DMS53 (cell line): ENCODE measurements at places on chromosomes 7 and 10.
A peak's percentile ranks its signal among the peaks of the same experiment; 100 is the strongest.

GRCh38 chr7:2373124-2373556 is 18.5 kb downstream of the EIF3B start:
- DNase-seq = no peak

GRCh38 chr7:128041203-128041602 is 10.0 kb upstream of the LRRC4 start:
- DNase-seq = no peak

GRCh38 chr10:78853864-78854263 is 214.9 kb upstream of the ZMIZ1 start:
- peak; percentile 22 for DNase-seq

DNA sequence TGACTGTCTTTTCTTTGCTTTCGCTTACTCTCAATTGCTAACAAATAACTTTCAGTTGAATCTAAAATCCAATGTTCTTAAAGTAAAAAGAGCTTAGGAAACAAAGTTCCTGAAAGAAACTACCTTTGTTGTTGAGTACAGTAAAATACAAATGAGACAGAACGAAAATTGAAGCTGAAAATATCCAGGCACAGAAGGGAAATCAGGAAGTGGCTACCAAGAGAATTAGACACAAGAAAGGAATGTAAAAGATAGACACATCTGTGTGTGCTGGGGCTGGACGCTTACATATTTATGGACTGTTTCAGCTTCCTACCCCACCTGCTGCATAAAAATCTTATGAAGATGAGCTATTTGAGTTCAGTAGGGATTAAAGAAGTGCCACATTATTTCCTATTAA is 161.7 kb upstream of the PLXDC2 start:
- no peak for DNase-seq

DNA sequence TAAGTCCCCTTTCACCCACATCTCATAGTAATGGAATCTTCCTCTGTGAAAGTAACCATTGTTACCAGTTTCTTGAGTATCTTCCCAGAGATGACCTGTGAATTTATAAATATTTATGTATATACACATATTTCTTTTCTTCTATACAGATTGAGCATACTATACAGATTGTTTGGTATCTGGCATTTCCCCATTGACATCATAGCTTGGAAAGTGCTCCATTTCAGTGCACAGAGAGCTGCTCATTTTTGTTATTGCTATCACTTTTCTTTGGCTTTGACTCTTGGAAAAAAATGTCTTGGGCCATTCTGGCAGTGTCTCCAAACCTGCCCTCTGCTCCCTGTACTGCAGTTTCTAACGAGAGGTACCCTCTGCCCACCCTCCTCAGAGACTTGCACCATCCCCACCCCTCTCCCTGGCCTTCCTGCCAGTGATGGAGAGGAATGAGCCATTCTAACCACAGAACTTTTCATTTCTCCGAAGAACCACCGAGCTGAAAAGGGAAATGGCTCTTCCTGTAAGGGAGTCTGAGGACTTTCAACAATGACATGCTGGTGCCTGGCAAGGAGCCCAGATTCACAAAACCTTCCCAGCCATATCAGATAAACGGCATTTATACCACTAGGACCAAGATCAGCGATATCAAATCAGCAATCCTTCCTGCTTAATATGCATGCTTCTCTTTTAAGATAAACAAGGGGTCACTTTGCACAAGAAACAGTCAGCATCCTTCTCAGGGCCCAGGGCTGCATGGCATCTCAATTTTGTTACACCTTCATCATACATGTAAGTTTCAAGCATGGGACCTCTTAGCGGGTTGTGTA is 19.7 kb upstream of the CCSER2 start:
- peak; percentile 35 for DNase-seq

GRCh38 chr7:11690395-11690794 is 141.6 kb downstream of the THSD7A start:
- DNase-seq = no peak

DNA sequence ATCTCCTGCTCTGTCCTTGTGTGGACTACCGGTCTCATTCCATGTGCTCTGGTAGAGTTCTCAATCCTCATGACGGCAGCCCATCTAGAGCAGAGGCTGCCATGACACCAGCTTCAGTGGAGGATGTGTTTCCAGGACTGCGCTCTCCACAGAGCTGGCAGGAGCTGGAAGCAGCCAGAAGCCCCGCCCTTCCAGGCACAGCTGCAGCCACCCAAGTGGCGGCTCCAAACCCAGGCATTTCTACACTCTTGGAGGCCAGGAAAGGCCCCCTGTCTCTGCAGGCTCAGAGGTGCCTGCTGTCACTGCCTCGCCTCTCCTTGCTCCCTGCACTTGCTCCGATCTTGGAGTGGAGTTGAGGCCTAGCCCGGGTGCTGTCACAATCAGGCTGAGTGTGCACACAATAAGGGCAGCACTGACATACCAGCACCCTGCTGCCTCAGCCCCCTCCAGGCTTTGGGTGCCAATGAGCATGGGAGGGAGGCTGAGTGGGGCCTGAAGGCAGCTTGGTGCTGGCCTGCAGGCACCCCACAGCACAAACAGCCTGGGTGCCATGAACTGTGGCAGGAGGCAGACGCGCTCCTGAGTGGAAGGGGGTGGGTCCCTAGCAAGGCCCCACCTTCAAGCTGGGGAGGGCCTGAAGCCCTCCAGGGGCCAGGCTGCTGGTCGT is 122.1 kb downstream of the LRRN3 start:
- no peak for DNase-seq

DNA sequence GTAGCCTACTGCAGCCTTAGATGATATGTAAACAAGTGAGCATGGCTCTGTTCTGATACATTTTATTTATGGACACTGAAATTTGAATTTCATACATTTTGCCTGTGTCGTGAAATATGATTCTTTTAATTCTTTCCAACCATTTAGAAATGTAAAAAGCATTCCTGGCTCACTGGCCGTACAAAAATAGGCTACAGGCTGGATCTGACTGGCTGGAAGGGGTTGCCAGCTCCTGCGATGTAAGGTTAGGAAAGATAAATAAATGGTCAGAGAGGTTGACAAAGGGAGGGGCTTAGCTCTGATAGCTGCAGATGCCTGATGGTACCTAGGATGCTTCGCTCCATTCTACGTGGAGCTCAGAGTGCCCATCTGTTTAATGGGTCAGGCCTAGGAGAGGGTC is 3.4 kb downstream of the ADCYAP1R1 start:
- DNase-seq = peak; percentile 19

- DNase-seq = peak; percentile 40
Measured at GRCh38 chr10:5683065-5683464, 1.6 kb upstream of the TASOR2 start.

DNA sequence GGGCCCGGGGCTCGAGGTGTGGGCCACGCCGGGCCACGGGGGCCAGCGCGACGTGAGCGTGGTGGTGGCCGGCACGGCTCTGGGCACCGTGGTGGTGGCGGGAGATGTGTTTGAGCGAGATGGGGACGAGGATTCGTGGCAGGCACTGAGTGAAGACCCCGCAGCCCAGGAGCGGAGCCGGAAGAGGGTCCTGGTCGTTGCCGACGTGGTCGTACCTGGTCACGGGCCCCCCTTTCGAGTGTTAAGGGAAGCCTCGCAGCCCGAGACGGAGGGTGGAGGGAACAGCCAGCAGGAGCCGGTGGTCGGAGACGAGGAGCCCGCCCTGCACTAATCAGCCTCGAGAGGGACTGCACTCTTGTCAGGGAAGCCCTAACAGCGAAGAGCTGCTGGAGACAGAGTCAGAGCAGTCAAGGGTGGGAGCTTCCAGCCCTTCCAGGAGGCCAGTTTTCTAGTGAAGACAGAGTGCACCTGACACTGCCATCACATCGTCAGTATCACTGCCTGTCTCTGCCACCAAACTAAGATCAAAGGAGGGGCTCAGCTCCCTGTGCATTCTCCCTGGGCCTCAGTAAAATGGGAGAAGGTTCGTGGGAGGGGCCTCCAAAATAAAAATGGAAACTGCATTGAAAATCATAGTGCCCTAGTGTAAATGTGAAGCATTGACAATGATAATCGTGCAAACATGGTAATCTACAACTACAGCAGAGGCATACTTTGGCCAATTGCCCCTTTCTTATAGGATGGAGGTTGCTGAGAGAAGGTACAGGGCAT is 1.3 kb downstream of the MBLAC1 start:
- peak; percentile 75 for DNase-seq

GRCh38 chr7:153012203-153012602 is 252.7 kb downstream of the ACTR3B start:
- no peak for DNase-seq
